ENCODE measurements at places on chromosomes 3 and 15.

- DNase-seq = no peak
These were observed 70.8 kb upstream of the ZBTB20 start for GRCh38 chr3:115217678-115218451.

GRCh38 chr3:159882367-159882766, 106.3 kb upstream of the IL12A start:
- no peak for DNase-seq

DNA sequence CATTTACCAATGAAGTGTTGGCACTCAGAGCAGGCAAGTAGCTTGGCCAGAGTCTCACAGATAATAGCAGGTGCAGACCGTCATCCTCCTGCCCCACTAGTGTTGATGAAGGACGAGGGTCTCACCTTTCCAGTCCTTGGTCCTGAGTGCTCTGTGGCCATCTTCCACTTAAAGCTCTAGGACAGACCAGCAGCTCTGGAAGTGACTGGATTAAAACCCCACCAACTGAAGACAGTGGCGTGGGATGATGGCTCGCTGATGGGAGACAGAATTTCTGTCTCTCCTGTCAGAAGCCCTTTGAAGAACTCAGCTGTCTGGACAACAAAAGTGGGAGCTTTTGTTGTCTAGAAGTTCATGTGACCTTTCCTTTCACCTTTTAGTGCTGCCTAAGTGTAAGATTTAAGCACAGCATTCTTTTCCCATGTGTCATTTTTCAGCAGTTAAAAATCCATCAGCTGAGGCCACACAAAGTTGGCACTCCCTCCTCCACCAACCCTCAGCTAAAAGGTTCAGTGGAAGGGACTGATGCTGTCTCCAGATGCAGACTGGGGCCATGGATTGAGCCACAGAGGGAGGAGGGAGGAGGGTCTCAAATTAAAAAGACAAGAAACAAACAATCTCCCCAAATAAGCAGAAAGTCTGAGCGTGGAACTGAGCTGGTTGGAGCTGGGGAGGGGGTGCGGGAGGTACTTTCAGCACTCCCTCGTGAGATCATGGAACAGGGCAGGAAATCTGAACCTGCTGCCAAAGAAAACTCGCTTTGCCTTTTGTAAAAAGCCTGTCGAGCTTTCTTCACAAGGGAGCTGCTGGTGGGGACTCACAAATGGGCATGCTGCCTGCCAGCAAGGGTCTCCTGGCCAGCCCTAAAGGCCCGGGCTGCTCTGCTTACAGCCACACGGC, 148.5 kb upstream of the CTDSPL start:
- DNase-seq = no peak

DNA sequence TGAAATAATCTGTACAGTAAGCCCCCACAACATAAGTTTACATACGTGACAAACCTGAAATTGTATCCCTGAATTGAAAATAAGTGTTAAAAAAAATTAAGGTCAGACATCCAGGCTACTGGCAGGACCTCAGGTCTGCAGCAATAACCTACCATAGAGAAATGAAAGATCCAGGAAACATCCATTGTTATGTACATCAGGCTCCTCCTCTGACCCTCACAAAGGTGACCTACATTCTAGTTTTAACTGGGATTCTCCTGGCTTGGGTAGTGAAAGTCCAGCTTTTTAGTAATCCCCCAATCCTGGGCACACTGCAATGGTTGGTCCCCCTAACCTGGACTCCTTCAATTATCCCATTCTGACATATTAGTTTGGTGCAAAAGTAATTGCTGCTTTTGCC, 749.6 kb upstream of the LMCD1 start:
- no peak for DNase-seq

GRCh38 chr3:142888481-142889211, at the start of gene PCOLCE2:
Gene PCOLCE2, minus strand, starts transcription at chr3:142889083. Its CDS starts 187 bp downstream, at chr3:142888896.
- DNase-seq = no peak

DNA sequence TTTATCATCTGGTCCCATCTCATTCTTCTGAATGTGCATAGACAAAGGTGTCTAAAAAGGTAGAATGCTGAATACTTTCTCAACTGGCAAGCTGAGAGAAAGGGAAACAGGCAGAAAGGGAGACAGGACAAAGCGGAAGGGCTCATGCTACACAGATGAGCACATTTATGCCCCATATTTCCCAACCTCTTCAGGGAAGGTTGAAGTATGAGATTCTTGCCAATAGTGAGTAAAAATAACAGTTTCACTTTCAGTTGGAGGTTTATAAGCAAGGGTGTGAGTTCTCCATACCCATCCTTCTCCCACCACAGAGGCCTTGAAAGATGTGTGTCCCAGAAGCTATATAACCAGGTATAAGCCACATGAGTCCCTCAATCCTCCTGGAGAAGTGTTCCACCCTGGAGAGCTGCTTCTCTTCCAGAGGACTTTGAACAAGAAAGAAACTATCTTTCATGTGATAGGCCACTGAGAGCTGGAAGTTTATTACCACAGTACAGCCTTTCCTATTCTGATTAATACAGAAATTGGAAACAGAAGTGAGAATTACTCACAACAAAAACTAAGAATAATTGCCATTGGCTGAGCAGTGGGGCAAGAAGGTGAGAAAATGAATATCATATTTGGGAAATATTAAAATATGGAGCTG, 709.4 kb upstream of the NR2F2 start:
- DNase-seq = no peak

DNA sequence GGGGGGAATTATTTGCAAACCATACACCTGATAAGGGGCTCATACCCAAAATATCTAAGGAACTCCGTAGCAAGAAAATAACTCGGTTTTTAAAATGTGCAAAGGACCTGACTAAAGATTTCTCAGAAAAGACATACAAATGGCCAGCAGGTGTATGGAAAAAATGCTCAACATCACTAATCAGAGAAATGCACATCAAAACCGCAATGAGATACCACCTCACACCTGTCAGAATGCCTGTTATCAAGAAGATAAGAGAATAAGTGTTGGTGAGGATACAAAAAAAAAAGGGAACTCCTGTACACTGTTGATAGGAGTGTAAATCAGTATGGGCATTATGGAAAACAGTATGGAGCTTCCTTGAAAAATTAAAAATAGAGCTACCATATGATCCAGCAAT, 89.4 kb downstream of the C3orf70 start:
- no peak for DNase-seq

DNA sequence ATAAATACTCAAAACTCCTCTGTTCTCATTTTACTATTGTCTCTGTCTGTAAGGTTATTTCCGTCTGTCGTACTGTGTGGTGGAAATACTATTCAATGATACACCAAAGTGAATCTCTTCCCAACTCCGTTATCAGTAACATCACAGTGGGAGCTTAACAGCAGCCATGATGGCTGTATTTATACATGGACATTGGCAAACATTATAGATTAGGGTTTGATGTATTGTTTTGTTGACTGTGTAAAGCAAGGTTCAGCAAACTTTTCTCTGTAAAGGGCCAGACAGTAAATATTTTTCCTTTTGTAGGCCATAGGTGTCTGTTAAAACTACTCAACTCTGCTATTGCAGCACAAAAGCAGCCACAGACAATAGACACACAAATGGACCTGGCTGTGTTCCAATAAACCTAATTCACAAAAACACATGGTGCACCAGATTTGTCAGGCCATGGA, 23.2 kb downstream of the LIPC start:
- no peak for DNase-seq

- DNase-seq = no peak
These were observed 23.9 kb downstream of the DPH6 start for GRCh38 chr15:35522061-35522460.

- no peak for DNase-seq
These were observed 21.7 kb upstream of the AP4E1 start for GRCh38 chr15:50886611-50887345.

All from stimulated activated CD8-positive, alpha-beta memory T cell treated with anti-CD3 and anti-CD28 coated beads, Interleukin-15, amount 100 ng/mL, for 24 hours (primary cell).